ENCODE measurements at places on chromosomes 3 and 15.

DNA sequence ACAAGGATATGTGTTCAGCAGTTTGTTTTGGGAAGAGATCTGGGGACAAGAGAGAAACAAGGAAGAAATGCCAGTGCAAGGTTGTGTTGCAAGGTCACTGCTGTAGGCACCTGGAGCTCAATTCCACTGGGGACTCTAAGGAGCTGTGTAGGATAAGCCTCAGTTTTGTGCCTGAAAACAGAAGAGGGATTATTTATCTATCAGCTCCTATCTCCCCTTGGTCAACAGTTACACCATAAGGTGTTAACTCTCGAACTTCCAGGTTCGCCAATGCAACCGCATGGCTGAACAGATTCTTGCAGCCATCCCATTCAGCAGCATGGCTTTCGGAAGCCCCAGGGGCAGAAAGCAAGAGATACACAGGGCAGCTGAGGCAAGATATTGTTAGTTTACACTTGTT lies 41.6 kb upstream of the CNOT10 start:
- DNase-seq: no peak

- DNase-seq: no peak
These were observed 150.3 kb downstream of the NUP210 start for GRCh38 chr3:13269711-13270378.

- no peak for DNase-seq
These were observed 5.1 kb upstream of the CPOX start for GRCh38 chr3:98598492-98598891.

DNA sequence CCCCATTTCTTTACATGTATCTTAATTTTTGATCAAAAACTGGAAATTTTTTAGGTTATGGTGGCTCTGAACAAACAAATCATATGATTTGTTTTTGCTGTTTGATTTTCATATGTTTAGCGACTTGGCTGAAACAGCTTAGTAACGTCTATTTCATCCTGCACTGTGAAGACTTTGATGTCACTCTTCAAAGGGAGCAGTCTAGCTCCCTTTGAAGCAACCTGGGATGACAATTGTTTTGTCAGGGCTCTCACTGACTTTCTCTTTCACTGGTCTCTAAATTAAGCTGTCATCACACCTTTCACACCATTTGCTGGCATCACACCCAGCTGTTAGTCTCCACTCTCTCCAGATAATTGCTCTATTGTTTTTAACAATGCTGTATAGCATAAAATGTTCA lies 896.9 kb downstream of the IGSF11 start:
- no peak for DNase-seq

DNA sequence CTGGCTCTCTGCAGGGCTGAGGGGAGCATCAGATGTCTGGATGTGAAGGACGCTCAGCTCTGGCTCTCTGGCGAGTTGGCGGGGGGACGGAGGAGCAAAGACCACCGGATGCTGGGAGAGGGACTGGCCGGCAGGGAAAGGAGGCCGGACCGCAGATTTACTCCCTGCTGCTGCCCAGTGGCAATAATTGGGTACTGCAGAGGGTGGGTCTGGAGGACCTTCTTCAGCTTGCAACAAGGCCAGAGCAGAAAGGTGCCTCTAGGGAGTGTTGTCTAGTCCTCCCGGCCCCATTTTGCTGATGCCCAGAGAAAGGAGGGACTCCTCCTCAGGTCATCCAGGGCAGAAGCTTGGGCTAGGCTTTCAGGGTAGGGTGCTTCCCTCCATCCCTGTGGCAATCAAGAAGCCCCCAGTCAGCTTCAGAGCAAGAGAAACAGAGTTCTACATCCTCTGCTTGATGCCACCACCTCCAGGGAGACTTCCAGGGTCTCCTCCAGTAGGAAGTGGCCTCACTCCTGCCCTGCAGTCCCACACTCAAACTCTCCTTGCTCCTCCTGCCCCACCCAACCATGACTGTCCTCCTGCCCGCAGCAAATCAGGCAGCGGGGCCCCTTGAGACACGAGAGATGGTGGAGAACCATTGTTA lies 20.3 kb upstream of the CSPG4 start:
- peak; percentile 73 for DNase-seq

- no peak for DNase-seq
These were observed 11.4 kb upstream of the CCDC174 start for GRCh38 chr3:14640157-14640562.

GRCh38 chr3:98603580-98603979 lies 10.2 kb upstream of the CPOX start:
- no peak for DNase-seq

DNA sequence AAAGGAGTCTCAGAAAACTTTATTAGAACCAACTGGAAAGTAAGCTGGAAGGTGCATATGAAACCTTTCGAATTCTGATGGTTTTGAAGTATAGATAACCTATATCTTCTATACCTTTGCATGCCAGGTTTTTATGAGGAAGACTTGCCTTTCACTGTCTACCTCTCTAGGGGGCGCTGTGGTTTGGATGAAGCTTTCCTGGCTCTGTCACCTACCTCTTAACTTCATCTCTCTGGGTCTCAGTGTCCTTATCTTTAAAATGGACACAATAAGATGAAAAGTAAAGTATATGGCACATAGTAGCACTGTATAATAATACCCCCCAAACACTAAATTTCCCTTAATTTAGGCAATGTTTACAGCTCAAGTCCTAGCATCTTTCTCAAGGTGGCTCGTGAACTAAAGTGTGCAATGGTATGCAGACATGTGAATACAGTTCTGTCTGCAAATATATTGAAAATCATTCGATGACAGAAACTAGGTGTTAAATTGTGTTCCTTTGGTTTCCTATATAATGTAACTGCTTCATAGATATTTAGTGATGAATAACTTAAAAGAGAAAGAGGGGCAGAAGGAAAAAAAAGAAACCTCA lies 314.3 kb downstream of the CHST2 start:
- no peak for DNase-seq

- DNase-seq: no peak
These were observed 12.8 kb upstream of the SRP14 start for GRCh38 chr15:40051616-40052415.

- DNase-seq: no peak
These were observed 494.1 kb upstream of the DPPA4 start for GRCh38 chr3:109831403-109831802.

GRCh38 chr15:74406992-74407705 lies 26.6 kb downstream of the SEMA7A start:
- DNase-seq: no peak

GRCh38 chr3:76826861-76827260 lies 213.0 kb upstream of the ROBO2 start:
- no peak for DNase-seq

DNA sequence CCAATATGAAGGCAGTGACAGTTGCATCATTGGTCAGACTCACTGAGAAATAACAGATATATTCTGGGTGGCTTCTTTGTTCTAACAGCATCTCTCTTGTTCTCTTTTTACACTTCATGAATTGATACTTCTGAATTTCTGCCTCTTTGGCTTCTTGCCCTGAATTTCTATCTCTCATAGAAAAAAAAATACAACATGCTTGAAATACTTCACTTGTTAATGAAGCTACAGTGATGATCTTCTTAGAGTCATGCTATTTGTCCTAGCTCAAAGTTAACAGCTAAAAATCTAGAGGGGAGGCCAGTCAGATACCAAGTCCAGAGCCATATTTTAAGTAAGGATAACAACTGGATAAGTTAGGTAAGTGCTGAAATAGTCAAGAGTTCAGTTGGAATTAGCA lies 597.2 kb upstream of the AGTR1 start:
- no peak for DNase-seq

DNA sequence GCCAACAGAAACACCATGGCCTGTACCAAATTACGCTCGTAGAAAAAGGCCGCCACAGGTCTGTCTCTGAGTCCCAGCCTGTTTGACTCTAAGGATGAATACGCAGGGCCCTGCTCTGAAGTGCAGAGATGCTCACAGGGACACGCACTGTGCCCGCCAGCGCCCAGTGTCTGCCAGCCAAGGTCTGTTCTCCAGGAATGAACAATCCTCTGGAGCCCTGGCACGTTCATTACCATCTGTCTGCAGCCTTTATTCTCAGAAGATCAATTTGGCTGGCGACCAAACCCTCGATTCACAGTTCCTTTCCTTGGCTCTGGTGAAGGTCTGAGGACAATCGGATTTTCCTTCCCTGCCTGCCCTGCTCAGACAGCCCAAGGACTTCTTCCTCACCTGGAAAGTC lies 66.3 kb downstream of the NIPA2 start:
- DNase-seq: peak; percentile 42

DNA sequence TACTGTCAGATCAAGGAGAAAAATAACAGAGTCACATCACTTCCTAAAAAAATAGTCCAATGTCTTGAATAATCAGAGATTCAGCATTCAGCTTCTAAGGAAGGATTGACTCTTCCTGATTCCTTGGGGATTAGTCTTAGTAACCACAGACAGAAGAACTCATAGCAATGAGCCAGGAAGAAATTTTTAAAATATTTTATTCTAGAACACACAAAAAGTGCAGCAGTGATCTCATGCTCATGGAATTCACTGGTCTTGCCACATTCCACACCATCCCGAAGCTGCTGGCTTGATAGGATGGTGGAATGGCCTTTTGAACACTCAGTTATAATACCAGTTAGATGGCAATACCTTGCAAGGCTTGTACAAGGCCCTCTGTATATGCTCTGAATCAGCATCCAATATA lies 43.0 kb upstream of the ABI3BP start:
- DNase-seq: no peak

DNA sequence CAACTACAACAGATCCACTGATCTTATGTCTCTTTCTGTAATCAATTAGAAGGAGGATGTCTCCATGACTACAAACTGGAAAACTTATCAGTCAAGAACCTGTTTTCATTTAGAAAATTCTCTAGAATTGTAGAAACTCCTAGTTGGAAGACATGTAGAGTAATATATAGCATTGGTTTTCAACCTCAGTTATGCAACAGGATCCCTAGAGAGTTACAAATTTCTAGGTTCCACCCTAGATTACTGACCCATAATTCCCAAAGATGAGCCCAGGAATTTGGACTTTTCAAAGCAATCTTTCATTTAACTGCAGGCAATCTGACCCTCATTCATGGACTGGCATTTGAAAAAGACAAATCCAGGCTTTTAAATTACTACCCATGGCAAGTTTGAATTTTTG lies 116.9 kb upstream of the RAP2B start:
- DNase-seq: no peak

DNA sequence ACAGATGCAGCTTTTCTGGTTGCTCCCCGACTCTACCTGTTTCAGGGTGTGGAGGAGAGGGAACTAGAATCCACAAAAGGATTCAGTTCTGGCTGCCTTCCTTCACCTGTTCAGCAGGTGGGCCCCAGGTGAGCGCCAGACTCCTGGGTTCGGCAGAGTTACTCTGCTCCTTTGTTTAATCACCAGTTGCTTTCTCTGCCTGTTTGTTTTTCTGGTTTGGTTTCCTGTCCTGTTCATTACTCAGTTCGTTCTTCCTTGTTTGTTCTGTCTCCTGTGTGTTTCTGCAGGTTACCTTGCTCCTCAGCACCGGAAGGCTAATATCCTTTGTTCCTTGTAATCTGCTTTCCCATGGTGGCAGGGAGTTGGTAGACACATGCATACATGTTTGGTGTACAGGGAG lies 508.5 kb upstream of the ATP11B start:
- no peak for DNase-seq

DNA sequence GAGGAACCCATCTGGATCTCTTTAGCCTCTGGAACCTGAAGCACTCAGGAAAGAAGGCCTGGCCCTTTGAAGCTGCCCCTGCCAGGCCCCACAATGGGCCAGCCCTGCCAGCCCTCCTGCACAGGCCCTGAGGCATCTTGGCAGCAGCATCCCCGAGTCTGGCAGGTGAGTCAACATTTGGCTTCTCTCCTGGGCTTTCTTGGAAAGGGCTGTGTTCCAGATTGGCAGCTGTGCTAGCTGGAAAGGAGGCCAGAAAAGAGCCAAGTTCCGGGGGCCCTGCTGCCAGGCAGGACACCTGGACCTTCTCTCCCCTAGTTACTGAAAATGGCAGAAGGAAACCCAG lies 187.2 kb downstream of the SHQ1 start:
- DNase-seq: peak; percentile 80

GRCh38 chr3:102238362-102238761 lies 196.5 kb upstream of the ZPLD1 start:
- DNase-seq: no peak

- DNase-seq: no peak
These were observed 10.2 kb downstream of the CDCP1 start for GRCh38 chr3:45135959-45136358.

- DNase-seq: no peak
These were observed 38.3 kb downstream of the SLC6A6 start for GRCh38 chr3:14440531-14441239.

DNA sequence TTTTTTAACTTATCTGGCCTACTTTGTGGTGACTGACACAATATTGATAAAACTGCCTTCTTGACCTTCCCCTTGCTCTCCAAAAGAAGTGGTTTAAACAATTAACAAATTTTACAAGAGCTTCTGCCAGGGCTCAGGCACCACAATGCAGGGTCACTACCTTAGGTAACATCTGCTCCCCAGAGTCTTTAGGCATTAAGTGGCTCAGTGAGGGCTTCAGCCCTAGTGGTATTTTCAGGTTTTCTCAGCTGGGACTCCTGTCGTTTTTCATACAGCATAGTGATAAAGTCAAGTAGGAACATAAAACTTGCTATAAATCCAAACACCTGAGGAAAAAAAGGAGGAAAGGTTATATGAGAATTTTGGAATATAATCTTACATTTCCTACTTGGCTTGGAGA lies 18.9 kb downstream of the CMTM6 start:
- no peak for DNase-seq

DNA sequence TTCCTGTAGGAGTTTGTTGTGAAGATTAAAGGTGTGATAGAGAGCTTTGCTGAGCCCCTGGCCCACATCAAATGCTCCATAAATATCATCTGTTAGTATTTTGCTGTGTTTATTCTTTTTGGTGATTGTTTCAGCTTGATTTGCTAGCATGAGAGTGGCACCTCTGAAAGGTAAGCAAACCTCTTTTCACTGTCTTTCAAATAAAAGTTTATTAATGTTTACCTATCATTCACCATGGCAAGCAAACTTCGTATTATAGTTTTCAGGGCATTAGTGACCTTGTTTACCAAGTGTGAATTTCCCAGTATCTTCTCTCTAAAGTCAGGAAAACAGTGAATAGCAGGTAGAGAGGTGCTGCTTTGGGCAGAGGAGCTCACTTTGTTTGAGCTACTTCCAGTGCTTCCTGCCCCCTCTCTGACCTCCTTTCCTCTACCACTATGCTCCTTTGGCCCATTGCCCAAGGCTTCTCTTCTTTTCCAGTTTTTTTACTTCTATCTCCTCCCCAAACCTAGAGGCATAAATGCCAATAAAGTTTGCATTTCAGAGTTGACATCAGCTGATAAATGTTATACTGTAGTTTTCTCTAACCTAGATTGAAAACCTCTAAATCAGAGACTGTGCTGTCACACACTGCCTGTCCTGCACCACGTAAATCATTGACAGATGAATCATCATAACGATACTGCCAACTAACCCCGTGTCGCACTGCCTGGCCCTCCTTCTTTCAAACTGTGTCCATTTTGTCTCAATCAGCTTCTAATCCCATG lies 569.0 kb downstream of the TUSC7 start:
- no peak for DNase-seq

GRCh38 chr15:77733579-77734300 lies 101.0 kb upstream of the LINGO1 start:
- DNase-seq: no peak

- peak; percentile 62 for DNase-seq
These were observed 3.5 kb upstream of the SHISA5 start for GRCh38 chr3:48507256-48508061.
